ENCODE measurements at places on chromosomes 7 and 10.

GRCh38 chr10:44416021-44416771 lies 31.3 kb upstream of the CXCL12 start:
- DNase-seq: no peak

GRCh38 chr10:106711313-106711906 lies 453.1 kb downstream of the SORCS1 start:
- peak; percentile 14 for DNase-seq

DNA sequence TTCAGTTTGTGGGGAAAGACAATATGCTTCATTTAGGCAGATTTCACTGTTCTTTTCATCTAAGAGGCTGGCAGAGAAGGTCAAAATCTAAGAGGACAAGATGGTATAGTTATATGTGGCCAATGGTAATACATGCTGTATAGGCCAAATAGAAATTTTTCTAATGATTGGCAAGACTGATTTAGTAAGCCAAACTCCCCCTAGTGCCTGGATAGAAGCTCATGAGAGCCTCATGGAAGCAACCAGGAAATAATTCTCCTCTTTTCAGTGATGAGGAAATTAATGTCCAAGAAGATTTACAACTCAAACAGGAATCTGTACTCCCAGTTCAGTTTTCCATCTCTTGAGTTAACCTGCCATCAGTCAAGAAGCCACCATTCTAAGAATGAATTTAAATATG lies 253.6 kb upstream of the PHF14 start:
- DNase-seq: no peak

DNA sequence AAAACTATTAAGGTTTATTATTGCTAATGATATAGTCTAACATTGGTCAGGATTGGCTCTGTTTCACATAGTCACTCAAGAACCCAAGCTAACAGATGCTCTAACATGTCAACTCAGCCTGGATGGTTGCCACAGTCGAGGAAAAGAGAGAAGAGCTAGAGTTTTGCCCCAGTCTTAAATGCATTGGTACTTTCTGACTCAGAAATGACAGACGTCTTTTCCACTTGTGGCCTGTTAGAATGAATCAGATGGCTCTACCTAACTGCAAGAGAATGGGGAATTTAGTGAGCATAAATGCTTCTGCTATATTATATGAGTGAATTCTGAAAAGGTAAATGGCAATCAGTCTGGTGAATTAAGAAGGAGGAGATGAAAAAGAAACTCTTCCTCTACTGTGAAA lies 13.9 kb downstream of the HECTD2 start:
- peak; percentile 34 for DNase-seq

DNA sequence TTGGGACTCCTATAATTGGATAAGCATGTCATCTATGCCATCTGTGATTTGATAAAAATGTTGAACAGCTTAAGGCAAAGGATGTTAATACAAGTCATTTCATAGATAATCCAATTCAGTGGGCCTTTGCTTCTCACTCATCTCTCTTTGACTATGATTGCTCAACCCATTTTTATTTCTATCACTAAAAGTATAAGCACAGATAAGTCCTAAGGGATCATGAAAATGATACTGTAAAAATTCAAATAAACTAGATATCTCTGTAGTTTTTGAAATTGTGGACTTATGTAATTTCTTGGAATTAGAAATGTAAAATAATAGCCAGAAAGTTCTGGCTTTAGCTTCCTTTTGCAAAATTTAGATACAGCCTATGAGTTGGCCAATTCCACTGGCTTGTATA lies 440.3 kb downstream of the POM121L12 start:
- no peak for DNase-seq

- DNase-seq: no peak
Measured at GRCh38 chr7:157021071-157021870, 10.8 kb upstream of the MNX1 start.

- peak; percentile 70 for DNase-seq
Measured at GRCh38 chr7:130943336-130943901, 209.4 kb upstream of the KLF14 start.

DNA sequence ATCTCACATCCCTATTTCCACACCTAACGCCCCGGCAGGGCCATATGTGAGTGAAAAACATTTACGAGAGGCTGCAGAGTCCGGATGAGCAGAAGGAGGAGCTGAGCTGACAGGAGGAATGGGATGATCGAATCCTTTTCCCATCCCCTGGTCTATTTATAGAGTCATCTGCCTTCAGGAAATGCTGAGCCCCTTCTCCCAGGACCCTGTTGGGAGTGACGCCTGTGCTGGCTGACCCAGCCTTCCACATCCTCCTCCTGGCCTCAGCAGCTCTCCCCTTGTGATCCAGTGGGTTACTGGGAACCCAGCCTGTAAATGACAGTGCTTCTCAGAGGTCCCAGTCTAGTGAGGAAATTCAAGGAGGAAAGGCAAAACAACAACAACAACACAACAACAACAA lies 16.6 kb downstream of the DENND2A start:
- peak; percentile 67 for DNase-seq

DNA sequence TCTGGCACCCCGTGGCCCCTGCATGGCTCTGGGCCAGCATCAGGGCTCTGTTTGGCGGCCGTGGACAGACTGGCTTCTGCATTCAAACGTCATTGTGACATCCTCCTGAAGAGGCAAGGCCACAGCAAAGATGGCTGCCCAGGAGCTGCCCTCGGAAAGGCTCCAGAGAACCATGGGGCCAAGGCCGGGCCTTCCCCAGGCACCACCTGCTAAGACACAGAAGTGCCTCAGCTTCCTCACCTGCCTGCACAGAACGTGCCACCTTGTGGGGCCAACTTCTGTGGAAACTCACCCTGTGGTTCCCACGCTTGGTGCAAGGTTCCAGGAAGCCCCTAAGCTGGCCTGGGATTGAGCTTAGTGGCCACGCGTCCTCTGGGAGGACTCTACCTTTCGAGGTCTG lies 396.9 kb downstream of the PTPRN2 start:
- DNase-seq: no peak

GRCh38 chr7:88760136-88760515 lies 626 bp downstream of the ZNF804B start:
- no peak for DNase-seq

DNA sequence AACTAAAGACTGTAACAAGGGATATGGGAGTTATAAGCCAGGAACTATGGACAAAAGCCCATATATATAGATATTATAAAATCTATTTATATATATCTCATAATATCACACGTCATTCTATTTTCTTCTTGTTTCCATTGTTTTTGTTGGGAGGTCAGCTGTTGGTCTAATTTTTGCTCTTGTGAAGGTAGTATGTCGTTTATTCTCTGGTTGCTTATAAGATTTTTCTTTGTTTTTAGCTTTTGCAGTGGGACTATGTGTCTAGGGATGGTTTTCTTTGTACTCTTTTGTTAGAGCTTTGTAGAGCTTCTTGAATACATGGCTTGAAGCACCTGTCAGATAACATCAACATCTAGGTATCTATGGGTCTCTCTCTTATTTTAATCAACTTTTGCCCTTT lies 14.0 kb downstream of the ARL4A start:
- DNase-seq: no peak

DNA sequence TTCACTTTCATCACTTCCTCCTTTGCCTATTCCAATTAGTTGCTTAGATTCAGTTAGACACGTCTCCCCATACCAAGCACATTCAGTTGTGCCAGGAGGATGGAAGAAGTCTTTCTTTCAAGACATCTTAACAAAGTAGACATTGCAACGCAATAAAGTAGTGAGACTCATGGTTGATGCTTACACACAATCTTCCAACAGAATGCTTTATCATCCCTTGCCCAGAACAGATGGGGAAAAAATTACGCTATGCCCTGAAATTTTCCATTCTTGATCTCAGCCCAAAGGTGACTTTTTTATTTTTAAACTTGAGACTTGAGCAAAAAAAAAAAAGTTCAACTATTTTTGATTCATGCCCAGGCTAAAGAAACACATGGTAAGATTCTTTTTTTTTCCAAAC lies 74.9 kb downstream of the KCNMA1 start:
- no peak for DNase-seq

DNA sequence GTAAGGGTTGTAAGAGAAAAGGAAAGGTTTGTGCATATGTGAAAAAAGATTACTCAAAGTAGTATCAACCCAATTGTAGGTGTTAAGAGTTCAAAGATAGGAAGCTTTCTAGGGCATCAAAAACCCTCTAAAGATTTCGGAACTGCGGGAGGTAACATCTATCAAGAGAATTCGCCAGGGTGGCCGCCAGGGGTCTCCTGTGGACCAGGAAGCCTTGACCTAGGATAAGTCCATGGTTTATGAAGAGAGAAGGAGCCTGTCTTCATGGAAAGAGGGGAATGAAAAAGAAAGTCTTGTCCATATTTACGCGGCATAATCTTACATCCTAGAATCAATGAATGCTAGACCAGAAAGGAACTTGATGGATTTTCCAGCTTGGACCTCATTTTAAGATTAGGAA lies 140.7 kb upstream of the CALCR start:
- peak; percentile 52 for DNase-seq

GRCh38 chr10:84665211-84665610 lies 336.8 kb downstream of the CCSER2 start:
- no peak for DNase-seq

GRCh38 chr10:119253433-119254174 lies 46.2 kb downstream of the GRK5 start:
- peak; percentile 95 for DNase-seq

GRCh38 chr10:116815641-116816415 lies 33.5 kb upstream of the ENO4 start:
- DNase-seq: peak; percentile 54

GRCh38 chr10:132310701-132311337 lies 3.1 kb upstream of the STK32C start:
- no peak for DNase-seq

DNA sequence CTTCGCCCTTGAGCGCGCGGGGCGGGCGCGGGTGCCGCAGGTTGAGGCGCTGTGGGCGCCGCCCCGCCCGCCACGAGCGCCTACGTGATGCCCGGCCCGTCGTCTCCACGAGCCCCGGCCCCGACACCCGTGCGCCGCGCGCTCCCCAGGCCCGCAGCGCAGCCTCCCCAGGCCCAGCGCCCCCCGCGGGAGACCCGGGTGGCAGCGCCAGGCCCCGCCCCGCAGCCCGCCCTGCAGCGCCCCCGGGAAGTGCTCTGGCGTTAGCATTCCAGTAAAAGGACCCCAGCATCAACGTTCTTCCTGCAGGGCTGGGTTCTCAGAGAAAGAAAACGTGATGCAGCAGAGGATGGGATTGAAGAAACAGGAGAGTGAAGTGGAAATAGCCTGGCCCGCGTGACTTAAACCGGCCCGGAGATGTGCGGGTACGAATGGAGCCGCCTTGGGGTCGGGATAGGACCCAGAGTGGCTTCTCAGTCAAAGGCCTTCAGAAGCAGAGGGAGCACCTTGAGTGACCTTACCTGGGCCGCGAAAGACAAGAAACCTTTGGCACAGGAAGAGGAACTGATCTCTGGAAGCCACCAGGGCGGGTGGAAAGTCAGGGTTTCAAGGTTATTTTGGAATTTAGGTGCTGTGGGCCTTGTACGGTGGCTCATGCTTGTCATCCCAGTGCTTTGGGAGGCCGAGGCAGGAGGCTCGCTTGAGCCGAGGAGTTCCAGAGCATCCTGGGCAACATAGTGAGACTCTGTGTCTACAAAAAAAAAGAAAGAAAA lies 1.8 kb downstream of the PFKP start:
- peak; percentile 41 for DNase-seq

DNA sequence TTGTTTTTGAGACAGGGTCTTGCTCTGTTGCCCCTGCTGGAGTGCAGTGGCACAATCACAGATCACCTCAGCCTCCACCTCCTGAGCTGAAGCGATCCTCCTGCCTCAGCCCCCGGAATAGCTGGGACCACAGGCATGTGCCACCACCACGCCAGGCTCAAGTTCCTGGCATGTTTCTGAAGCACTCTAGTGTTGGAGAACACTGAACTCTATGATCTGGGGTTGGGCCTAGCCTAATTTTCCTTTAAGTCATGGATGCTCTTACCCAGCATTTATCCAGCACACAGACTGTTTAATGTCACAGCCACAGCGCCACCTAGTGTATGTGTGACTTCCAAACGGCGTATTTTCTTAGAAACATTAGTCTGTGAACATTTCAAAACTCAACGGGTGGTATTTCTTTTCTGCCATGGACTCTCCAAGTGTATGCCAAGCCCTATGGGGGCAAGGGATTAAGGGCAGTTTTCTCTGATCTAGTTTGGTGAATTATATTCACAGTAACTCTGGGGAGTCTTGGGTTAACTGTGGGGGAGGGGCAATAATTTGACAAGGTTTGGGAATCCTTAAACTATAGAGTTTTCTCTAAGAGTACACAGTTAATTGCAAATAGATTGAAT lies 91.8 kb downstream of the CREM start:
- peak; percentile 90 for DNase-seq

GRCh38 chr10:23047201-23048050 lies 48.0 kb upstream of the MSRB2 start:
- no peak for DNase-seq

- no peak for DNase-seq
Measured at GRCh38 chr10:80567292-80567691, 29.6 kb downstream of the SH2D4B start.

Data from fibroblast of skin of scalp (primary cell).